KBM-7 (cell line): ENCODE measurements at places on chromosomes 2 and 18.

- DNase-seq = no peak
These were observed 239.5 kb upstream of the REV1 start for GRCh38 chr2:99729104-99730025.

DNA sequence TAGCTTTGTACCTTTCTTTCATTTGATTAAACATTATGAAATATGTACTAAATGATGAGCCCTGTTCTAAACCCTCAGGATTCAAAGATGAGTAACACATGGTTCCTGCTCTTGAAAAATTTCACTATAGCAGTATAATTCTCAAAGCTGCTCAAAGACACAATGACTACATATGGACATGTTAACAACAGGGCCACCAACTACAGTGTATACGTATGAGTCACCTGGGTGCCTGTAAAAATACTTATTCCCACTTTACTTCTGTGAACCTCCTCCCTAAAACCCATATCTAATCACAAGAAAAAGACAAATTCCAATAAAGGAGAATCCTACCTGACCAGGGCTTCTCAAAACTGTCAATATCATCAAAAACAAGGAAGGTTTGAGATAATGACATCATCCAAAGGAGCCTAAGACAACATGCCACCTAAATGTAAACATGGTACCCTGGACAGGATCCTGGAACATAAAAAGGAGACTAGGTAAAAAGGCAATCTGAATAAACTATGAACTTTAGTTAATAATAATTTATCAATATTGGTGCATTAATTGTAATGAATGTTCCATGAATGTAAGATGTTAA lies 84.7 kb downstream of the FAM161A start:
- no peak for DNase-seq

GRCh38 chr2:238704471-238705225 lies 143.2 kb upstream of the TWIST2 start:
- no peak for DNase-seq

DNA sequence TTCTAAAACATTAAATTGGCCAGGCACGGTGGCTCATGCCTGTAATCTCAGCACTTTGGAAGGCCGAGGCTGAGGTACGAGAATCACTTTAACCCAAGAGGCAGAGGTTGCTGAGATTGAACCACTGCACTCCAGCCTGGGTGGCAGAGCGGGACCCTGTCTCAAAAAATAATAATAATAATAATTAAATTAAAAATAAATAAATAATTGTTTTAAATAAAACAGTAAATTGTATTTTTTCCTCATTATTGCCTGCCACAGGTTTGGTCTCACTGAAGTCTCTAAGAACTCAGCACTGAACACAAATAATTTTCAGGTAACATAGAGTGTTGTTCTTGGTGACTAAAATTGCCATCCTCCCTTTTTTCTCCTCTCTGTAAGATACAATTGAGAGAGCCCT lies 19.8 kb downstream of the COL5A2 start:
- no peak for DNase-seq

GRCh38 chr2:220182790-220183189 lies 555.4 kb downstream of the SLC4A3 start:
- DNase-seq = no peak
